CD4-positive, alpha-beta T cell treated with Interleukin-2 at 100 ng/mL for 4 hours (primary cell): ENCODE measurements at places on chromosomes 5 and 9.
A peak's percentile ranks its signal among the peaks of the same experiment; 100 is the strongest.

- no peak for DNase-seq
Observed at GRCh38 chr9:72816666-72817065, 136.2 kb downstream of the ALDH1A1 start.

GRCh38 chr9:109972026-109972882, 192.3 kb downstream of the PALM2AKAP2 start:
- peak; percentile 11 for DNase-seq

GRCh38 chr5:4700069-4700468, 440.1 kb upstream of the ADAMTS16 start:
- no peak for DNase-seq

- DNase-seq: no peak
Observed at GRCh38 chr5:157366741-157367674, 93.0 kb upstream of the NIPAL4 start.

- DNase-seq: no peak
Observed at GRCh38 chr5:87899721-87900131, 368.9 kb downstream of the TMEM161B start.

DNA sequence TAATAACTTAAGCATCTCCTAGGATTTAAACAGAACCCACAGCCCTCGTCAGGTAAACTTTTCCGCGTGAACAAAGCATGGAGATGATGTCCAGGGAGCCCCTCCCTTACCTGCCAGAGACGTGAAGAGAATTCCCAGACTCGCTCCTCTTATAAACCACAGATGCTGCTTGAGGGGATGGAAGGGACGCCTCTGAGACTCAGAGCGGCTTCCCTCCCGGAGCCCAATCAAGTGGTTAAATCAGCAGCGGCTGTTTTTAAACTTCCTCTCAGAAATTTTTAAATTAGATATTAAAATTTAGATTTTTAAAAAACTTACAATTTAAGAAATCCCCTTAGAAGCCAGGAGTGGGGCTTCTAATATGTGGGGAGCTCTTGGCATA, 71.8 kb downstream of the RAPGEF1 start:
- DNase-seq: no peak

DNA sequence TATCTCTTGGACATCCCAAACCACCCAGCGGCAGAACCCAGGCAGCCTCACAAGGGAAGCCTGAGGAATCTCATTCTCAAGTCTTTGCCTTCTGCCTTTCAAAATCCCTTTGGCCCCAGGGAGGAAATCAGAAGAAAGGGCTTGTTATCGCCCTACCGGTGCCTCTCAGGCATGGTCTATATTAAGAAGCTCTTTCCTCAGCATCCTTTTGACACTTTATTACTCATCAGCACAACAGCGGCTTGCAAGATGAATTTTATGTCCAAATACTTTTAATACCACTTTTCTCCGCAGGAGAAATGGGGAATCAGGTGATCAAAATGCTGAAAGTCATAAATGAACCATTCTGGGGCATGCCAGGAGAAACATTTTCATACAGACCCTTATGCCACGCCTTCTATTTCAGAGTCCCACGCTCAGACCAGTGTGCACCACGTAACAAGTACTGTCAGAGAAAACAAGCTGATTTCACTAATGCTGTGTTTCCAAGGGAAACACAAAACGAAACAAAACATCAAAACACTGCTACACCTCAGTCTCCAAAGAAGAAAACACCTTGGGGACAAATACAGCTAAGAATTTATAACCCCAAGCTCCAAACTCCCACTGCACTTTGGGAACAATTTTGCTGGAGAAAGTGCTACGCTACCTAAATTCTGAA, 30.0 kb downstream of the RAPGEF1 start:
- peak; percentile 76 for DNase-seq

DNA sequence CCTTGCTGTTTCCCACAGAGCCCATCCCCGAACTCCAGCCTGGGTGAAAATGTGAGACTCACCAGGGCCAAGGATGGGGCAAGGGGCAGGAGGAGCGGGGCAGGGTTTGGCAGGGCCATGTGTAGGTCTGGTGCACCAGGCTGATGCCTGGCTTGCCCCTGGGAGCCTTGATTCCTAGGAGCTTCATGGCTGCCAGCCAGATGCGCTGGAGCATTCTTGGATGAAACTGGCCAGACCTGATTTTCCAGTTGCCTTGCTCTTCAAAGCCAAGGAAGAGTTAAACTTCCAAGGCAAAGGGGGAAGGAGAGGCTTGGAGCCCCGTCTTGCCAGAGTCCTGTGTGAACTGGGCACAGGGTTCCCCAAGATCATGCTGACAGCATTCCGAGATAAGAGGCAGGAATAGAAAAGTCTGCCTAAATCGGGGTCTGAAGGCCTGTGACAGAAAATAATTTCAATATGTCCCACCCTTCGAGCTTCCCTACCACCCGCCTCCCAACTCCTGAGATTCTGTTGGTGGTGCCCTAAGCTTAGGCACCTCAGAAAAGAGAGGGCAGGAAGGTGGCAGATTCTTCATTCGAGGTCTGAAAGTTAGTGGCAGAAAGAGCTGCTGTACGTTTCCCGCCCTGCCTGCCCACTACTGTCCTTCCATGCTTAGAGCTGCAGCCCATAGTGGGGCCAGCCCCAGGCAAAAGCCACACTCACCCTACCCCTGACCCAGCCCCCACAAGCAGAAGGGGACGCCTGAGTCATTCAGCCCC, 20.4 kb downstream of the FAT2 start:
- no peak for DNase-seq

GRCh38 chr5:6910950-6911349, 197.7 kb downstream of the TENT4A start:
- DNase-seq: no peak

GRCh38 chr5:119833176-119833575, 203.8 kb downstream of the FAM170A start:
- no peak for DNase-seq

DNA sequence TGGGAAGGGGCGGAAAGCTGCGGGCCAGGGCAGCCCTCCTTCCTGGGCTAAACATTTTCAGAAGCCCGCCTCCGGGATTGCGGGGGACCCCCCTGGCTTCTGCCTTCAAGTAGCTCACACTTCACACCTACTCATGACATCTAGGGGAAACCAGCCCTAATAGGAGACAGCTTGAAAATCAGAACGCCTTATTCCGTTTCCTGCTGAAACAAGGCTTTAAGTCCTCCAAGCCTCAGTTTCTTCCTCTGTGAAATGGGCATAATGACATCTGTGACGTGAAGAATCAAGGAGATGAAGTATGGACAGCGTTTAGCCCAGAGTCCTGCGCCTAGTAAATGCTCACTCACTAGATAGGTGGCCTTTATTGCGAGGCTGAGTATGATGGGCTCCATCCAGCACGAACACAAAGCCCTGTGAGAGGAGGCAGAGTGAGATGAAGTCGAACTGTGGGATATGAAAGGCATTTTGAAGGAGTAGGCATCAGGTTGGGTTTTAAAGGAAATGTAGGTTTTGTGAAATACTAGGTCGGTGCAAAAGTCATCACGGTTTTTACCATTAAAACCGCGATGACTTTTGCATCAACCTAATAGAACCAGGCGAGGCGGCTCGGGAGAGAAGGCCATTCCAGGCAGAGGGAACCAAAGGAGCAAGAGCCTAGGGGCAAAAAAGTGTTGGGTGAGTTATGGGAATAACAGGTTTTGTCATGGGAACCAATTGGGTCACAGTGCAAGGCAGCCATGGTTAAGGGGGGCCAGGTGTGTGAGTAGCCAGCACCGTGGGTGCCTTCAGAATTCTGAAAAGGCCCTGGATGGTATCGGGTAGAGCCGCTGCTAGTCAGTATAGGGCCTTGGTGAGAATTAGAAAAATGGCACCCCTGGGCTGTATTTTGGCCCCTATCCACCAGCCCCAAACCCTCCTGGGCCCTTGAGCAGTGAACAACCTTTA, 1.0 kb upstream of the TSC1 start:
- no peak for DNase-seq

DNA sequence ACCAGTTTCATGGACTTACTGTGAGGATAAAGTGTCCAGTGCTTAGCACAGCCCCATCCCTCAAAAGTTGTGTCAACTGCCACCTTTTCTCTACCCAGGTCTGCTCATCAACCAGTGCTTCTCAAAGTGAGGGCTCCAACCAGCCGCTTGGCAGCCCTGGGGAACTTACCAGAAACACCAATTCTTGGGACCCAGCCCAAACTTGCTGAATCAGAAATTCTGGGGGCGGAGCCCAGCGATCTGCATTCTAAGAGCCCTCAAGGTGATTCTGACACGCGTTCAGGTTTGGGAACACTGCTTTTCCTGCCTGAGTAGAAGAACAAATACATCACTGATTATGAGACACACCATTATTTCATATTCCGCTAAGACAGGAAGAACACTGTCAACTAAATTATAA, 132.0 kb downstream of the NSG2 start:
- no peak for DNase-seq

GRCh38 chr9:101068696-101069095, 40.2 kb downstream of the PLPPR1 start:
- no peak for DNase-seq

- no peak for DNase-seq
Observed at GRCh38 chr5:109168151-109168550, 241.6 kb downstream of the PJA2 start.

DNA sequence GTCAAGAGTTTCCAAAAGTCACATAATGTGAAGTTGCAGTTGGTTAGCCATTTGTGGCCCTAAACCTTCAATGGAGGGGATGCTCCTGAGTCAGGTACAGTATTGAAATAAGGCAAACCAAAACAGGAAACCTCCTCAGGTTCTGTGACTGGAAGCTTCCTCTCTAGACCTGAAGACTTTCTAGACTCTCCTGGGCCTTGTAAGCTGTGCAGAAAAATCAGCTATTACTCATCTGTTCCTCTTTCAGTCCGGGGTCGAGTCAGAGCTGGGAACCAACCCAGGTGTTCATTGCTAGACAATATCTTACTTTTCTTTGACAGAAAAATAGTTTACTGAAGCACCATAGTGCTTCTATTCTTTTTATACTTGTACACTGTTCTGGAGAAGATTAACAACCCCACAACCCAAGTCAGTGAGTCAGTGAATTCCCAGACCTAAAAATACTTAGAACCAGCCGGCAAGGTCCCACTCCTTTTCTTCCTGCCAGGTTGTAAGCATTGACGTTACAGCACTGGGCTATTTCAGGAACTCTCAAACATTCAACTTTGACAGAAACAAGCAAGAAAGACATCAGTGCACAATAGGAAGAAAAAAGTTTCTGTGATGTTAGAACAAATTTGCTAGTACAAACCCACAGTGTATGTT, 47.3 kb downstream of the FSTL4 start:
- DNase-seq: no peak
